ENCODE measurements at places on chromosomes 12 and 14. TPM values are rescaled to one million over a fixed set of nuclear protein-coding genes. Genes with fewer than 3 reads are reported as not detected.

DNA sequence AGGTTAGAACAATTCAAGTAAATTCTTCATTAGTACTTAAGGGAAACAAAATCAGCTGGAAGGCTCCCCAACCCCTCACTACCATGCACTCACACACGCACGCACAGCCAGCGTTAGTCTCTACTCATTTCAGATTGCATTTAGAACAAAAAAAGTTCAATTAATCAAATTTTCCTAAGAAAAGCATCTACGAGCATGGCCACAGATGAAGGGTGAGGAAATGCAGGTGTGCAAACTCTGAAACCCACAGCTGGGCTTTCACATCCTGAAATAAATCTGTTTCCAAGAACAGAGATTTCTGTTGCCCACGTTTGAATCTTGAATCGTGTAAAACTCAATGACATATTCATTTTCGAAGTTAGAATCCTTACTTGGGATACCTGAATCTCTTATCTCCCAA is 62.6 kb downstream of the SEL1L start:
- no peak for DNase-seq

DNA sequence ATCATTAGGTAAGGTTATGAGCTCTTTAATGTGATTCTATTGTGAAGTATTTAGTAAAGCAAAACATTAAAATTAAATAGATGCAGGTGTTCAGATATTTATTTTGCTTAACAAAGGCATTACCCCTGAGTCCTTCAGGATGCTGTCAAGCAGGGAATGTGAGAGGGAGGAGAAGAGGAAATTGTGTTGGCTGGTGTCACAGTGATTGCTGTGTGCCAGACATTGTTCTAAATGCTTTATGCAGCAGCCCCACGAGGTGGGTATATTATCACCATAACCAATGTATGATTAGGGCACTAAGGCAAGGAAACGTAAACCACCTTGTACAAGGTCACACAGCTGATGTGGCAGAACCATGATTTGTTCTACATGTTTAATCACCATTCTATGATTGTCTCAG is 80.1 kb downstream of the STAB2 start:
- no peak for DNase-seq

GRCh38 chr14:59305231-59305630 is 116.8 kb downstream of the DAAM1 start:
- peak; percentile 55 for DNase-seq

DNA sequence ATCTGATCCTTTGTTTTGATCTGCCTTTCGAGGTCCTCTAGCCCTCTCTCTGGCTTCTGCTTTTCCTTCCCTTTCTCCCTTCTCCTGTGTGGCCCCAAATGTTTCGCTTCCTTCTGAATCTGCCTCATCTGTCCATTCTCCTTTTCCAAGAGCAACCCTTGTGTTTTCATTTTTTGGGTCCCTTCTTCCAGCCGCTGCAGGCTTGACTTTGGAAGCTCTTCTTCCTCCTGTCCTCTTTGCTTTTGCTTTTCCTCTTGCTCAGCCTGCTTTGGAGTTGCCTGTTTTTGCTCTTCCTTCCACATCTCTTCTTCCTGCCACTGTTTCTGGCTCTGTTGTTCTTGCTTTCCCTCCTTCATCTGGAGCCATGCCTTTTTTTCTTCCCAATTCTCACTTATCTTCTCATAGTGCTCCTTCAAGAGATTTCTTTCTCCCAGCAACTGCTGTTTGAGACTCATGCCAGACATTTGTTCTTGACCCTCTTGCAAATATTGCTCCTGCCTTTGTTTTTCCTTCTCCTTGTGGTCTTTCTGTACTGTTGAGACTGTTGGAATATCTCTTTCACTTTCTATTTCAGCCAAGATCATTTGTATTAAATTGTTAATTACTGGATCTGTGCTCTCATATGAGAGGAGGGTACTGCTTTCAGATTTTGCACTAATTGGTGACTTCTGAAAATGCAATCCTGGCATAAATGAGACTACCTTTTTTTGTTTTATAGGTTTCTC is 42.4 kb downstream of the FAM186A start:
- peak; percentile 38 for DNase-seq

DNA sequence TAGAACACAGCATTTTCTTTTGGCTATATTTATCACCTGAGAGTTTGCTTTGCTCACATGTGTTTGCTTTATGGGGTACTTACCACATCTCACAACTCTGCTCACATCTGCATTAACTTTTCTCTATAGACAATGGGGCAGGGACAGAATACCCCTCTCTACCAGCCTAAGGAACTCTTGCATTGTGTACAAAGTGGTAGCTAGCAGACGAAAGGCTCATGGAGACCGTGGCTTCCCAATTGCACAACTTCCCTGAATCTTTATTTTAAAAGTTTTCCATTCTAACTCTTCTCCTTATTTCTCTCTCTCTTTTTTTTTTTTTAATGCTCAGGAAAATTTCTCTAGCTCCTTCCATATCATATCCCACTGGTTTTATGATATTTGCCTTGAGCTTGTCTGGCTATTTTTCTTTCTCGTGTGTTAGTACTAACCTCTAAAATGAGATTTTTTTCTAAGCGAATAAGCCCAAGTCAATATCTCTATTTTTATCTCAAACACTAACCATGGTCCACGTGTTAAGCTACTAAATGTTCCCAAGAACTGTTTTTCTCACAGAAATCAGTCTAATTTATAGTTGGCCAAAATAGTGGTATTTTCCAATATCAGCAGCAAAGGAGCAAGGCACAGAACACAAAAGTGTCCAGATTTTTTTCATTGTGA is 155.2 kb downstream of the STXBP6 start:
- no peak for DNase-seq

GRCh38 chr12:108157870-108158459 is 28.9 kb downstream of the WSCD2 start:
- DNase-seq, result no peak

The PLA2G1B gene
- total RNA-seq, result not detected

The CIDEB gene
- total RNA-seq, result not detected

The CCDC175 gene
- total RNA-seq, result not detected

The PAH gene
- total RNA-seq, result not detected

All from SJSA1 (cell line).